ENCODE measurements at places on chromosomes 4 and X.

- no peak for DNase-seq
Observed at GRCh38 chr4:123986268-123986798, 589.7 kb downstream of the SPRY1 start.

GRCh38 chr4:152074573-152074972 is 313.8 kb upstream of the GATB start:
- no peak for DNase-seq

- DNase-seq, result no peak
Observed at GRCh38 chrX:103276581-103277002, at the start of gene TCEAL5. Gene TCEAL5 (minus strand): TSS chrX:103276750. CDS start chrX:103274563, 2,187 bp downstream.

DNA sequence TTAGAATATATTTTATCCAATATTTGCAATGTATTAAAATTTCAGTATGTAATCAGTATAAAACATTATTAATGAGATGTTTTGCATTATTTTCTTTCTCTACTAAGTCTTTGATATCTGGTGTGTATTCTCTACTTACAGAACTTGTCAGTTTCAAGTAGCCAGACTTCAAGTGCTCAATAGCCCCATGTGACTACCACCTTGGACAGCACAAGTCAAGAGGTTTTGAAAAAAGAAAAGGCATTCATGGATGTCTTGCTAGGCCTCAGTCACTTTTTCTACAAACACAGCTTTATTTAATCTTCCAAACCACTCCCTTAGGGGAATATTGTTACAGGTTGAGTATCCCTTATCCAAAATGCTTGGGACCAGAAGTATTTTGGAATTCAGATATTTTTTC is 189.4 kb downstream of the QDPR start:
- DNase-seq, result no peak

DNA sequence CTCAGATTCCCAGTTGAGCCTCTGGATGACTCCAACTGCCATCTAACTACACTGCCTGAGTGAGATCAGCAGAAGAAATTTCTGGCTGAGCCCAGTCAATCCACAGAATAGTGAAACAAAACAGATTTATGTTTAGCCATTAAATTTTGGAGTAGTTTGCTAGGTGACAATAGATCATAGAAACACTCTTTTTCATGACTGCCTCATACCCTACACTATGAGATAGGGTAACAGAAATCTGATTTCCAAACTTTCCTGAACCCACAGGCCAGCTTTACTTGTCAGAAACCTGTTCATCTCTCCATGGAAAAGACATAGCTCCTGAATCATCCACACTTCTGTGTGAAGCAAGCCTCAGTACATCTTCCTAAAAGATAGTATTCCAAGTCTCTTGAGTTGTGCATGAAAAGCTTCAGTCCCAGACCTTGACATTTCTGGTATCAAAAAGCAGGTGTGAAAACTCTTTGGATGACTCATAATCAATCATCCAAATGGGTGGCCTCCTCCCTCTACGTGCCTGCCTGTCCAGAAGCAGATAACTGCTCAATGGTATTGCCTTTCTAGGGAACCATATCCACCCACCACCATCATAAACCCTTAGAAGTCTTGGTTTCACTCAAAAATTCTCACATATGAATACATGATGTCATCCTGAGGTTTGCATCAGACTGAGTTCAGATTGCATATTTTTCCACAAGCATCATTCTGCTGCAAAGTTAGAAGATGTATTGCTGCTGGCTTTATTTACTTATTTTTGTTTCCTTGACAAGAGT is 47.5 kb upstream of the RAP2C start:
- DNase-seq, result no peak

GRCh38 chr4:188295899-188296298 is 156.7 kb downstream of the TRIML1 start:
- no peak for DNase-seq

Data from stimulated activated CD8-positive, alpha-beta memory T cell treated with anti-CD3 and anti-CD28 coated beads, Interleukin-4, amount 100 ng/mL, for 4 hours (primary cell).